ENCODE measurements at places on chromosomes 2 and 18.

DNA sequence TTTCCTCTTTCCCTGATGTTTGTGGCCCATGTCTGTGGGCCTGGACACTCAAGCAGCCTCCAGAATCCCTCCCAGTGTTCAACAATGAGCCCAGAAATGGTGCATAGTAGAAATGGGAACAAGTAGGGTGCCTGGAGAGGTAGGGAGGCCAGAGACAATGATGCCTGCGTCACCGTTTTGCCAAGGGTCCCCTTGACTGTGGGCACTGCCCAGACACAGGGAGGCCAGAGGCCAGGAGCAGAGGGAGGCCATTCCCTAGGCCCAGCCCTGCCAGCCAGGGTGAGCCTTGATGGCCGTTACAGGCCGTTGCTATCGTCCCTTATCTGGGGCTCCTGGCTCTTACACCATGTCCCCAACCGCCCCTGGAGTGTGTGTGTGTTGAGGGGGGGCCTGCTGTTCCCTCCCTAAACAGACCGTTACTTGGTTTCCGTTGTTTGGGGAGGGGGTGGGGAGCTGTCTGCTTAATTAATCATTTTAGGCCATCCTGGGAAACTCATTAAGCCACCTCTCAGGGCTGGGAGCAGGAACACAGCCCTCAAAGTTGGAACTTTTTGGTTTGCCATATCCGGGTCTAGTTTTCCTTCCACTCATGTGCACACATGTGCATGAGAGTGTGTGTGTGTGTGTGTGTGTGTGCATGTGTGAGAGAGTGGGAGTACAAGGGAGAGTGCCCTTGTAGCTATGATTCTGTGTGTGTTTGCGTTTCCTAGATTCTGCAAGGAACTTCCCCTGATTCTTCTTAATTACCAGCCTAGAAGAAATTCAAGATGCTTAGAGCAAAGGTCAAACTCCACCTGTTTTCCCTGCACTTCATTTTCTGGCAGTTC, 135.2 kb upstream of the HAAO start:
- DNase-seq: no peak

DNA sequence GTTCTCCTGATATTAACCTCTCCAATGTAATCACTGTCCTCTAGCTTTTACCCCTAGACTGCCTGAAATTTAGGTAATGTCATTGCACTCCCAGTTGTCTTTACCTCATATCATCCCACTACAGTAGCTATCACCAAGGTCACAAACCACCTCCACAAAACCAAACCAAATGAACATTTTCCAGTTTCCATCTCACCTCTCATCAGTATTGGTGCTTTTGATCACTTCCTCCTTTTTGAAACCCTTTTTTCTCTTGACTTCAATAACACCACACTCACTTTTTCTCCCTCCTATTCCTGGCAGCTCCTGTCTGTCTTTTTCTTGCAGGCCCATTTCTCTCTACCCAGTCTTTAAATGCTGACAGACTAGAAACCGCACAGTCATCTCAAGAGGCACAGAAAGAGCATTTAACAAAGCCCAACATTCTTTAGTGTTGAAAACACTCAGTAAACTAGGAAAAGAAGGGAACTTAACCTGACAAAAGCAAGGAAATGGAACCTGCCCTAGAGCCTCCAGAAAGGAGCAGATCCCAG, 95.9 kb upstream of the SIX2 start:
- no peak for DNase-seq

DNA sequence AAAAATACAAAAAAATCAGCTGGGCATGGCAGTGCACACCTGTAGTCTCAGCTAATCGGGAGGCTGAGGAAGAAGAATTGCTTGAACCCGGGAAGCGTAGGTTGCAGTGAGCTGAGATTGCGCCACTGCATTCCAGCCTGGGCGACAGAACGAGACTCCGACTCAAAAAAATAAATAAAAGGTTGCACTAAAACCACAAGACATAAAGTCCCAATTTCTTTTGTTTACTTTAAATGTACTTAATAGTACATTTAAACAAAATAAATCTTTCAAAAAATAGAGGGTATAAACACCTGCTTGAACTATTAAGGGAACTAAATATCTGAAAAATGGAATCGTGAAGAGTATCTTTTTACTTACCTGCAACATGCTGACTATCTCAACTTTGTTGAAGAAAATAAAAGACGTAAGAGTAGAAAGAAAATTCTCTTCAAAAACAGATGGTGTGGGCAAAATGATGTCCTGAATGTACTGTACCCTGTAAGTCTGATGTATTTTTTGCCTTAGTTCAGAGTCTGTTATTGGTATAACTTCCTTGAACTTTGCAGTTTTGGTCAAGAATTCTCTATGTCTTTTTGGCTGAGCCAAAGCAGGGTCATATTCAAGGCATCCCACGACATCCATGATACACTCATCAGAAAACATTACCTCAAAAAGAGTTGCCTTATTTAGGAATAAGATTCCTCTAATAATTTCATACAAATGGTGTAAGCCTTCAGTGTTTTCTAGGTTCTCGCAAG, 19.2 kb downstream of the PPP4R3B start:
- DNase-seq: no peak

DNA sequence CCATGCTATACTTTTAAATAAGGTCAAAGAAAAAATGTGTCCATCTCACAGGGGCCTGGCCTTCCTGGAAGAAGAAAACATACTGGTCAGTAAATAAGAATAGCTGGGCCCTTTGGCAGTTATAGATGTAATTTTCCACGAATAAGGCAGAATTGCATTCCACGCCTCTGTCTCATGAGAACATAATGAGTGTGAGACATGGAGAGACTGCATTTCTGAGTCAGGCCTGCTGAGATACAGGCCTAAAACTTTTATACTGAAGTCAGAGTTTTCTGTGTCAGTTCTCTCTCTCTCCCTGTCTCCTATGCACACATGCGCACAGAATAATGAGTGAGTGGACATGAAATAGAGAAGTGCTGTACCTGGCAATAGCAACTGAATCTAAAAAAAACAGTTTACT, 20.4 kb upstream of the IL1R1 start:
- no peak for DNase-seq

GRCh38 chr2:91477731-91478672, 2786.5 kb downstream of the RPIA start:
- DNase-seq: no peak

All from activated CD4-positive, alpha-beta T cell treated with anti-CD3 and anti-CD28 coated beads, Interleukin-2, amount 50 U/mL, for 16 hours (primary cell).